ENCODE measurements at places on chromosomes 12 and 14. TPM values are rescaled to one million over a fixed set of nuclear protein-coding genes. Genes with fewer than 3 reads are reported as not detected.

DNA sequence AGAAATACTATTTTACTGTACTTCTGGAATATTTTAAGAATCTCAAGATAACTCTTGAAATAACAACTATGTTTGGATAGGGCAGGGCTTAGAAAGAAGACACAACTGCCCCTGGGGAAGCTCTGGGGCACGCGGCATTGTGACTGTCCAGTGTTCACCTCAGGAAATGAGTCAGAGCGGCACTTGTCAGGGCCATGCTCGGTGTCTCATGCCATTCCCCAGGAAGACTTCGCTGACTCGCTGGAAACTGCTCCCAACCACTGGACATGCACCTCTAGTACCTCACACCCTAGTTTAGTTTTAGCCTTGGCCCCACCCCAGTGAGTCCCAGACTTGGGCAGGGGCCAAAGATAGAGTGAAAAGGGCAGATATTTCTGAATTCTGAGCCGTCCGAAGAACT is 192.0 kb downstream of the TTC7B start:
- H3K4me1 ChIP-seq = peaks cover 49% of the 10 kb centered on the region
- H3K27me3 ChIP-seq = no peaks in the 10 kb centered on the region
- H3K36me3 ChIP-seq = no peaks in the 10 kb centered on the region
- no peak overlapping the region for H3K4me3 ChIP-seq
- peak overlapping the region; percentile 71 for H3K27ac ChIP-seq

DNA sequence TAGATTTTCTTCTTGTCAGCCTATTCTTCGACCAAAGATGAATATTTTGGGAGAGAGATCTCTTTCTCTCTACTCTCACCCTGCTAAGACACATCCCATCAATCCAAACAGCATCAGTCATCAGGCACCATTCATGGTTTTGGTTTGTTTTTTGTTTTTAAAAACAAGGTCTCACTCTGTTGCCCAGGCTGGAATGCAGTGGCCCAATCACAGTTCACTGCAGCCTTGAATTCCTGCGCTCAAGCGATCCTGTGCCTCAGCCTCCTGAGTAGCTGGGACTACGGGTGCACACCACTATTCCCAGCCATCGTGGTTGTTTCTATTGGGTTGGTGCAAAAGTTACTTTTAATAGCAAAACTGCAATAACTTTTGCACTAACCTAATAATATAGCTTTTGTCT is 14.4 kb upstream of the ITPR2 start:
- H3K27ac ChIP-seq = no peak overlapping the region
- peaks cover 6% of the 10 kb centered on the region for H3K4me1 ChIP-seq
- H3K36me3 ChIP-seq = no peaks in the 10 kb centered on the region
- no peaks in the 10 kb centered on the region for H3K27me3 ChIP-seq
- no peak for DNase-seq
- no peak overlapping the region for H3K4me3 ChIP-seq

DNA sequence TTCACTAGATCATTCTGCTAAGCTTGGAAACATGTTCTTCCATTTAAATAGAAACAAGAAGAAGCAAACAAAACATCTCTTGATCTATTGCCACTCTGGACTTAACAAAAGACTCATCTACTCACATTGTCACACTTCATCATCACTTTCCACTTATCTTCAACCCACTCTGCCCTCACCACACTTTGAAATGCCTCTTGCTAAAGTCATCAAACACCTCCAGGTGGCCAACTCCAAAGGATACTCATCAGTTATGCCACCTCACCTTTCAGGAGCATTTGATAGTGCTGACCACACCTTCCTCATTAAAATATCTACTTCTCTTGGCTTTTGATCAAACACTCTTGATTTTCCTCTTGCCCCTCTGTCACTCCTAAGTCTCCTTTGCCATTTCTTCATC is 7.2 kb downstream of the EFCAB11 start:
- no peaks in the 10 kb centered on the region for H3K27me3 ChIP-seq
- H3K4me1 ChIP-seq = no peaks in the 10 kb centered on the region
- H3K27ac ChIP-seq = no peak overlapping the region
- no peak for DNase-seq
- H3K4me3 ChIP-seq = no peak overlapping the region

GRCh38 chr14:86087377-86087776 is 557.4 kb downstream of the FLRT2 start:
- H3K27ac ChIP-seq = no peak overlapping the region
- H3K4me1 ChIP-seq = no peaks in the 10 kb centered on the region
- no peak for DNase-seq
- no peak overlapping the region for H3K4me3 ChIP-seq
- H3K36me3 ChIP-seq = no peaks in the 10 kb centered on the region
- no peaks in the 10 kb centered on the region for H3K27me3 ChIP-seq

DNA sequence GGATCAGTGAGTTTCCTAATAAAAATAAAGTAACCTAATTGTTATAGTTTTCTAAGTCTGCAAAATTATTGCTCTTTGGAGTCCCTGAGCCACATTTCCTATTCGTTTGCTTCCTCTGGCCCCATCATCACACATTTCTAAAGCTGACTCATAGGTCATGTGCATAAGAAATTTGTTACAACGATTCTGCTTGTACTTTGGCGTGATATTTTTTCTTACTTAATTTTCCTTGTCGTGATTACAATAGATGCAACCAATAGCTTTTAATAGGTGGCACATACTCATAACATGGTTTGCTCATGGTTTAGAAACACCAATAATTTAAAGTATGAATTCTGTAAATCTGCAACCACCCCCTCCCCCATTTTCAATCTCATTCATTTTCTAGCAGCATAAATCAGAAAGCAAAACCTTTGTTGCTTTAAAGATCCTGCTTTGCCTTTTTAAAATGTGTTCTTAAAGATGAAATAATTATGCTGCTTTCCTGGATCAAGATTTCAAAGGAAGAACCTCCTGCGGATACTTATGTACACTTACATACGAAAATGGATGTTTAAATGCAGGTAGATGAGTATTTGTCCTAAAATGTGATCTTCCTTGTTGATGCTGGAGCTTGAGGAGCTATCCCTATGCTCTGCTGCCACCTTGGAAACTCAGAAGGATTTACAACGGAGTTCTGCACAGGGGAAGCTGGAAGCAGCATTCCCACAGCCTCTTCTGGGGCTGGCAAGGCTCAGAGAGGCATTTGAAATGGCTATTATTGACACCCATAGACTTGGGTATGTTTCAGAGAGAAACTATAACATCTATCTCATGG is 1.7 kb upstream of the FLRT2 start:
- H3K36me3 ChIP-seq = no peaks in the 10 kb centered on the region
- no peaks in the 10 kb centered on the region for H3K27me3 ChIP-seq
- H3K4me3 ChIP-seq = peak overlapping the region; percentile 63
- peak; percentile 66 for DNase-seq
- H3K4me1 ChIP-seq = no peaks in the 10 kb centered on the region

DNA sequence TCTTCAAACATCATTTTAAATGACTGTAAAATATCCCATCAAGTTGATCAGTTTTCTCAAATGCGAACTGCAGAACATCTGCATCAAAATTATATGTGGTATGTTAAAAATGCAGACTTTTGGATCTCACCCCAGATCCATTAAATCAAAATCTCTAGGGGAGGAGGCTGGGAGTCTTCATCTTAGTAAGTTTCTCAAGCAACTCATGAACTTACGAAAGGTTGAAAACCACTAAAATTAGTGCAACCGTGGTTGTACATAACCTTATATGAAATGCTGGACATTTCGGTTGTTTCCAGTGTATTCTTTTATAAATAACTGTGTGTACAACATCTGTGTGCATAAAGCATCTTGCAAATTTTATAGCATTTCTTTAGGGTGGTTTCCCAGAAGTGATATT is 39.2 kb downstream of the ZFP36L1 start:
- no peaks in the 10 kb centered on the region for H3K36me3 ChIP-seq
- H3K27me3 ChIP-seq = no peaks in the 10 kb centered on the region
- peaks cover 41% of the 10 kb centered on the region for H3K4me1 ChIP-seq
- no peak for DNase-seq
- no peak overlapping the region for H3K4me3 ChIP-seq

- H3K4me1 ChIP-seq = no peaks in the 10 kb centered on the region
- peaks cover 10% of the 10 kb centered on the region for H3K27me3 ChIP-seq
- DNase-seq = no peak
- H3K27ac ChIP-seq = no peak overlapping the region
These were observed 31.8 kb upstream of the GNS start for GRCh38 chr12:64791036-64791435.

DNA sequence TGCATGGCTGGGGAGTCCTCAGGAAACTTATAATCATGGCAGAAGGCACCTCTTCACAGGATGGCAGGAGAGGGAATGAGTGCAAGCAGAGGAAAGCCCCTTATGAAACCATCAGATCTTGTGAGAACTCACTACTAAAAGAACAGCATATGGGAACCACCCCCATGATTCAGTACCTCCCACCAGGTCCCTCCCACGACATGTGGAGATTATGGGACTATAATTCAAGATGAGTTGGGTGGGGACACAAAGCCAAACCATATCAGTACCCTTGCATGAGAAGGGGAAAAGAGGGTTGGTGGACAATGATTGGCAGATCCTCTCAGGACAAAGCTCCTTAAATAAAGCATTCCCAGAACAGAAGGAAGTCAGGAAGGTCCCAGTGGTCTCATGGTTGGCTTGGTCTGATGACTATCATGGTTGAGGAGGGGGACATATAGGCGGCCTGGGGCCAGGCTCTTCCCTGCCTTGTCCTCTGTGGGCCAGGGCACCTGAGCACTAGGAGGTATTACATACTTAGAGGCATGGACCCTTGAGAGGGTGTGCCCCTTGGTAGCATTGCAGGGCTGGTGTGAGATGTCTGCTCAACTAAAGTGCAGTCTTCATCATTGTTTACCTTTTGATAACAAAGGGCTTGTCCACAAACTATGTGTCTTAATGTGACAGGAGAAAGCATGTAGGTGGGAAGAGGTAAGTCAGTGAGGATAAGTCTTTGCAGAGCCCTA is 22.2 kb downstream of the HSD17B6 start:
- H3K4me3 ChIP-seq = no peak overlapping the region
- H3K27ac ChIP-seq = no peak overlapping the region
- peaks cover 9% of the 10 kb centered on the region for H3K36me3 ChIP-seq
- DNase-seq = no peak
- H3K27me3 ChIP-seq = no peaks in the 10 kb centered on the region

GRCh38 chr14:77027538-77028383 is 747 bp downstream of the IRF2BPL start:
- H3K36me3 ChIP-seq = peaks cover 14% of the 10 kb centered on the region
- H3K27me3 ChIP-seq = no peaks in the 10 kb centered on the region
- peak overlapping the region; percentile 85 for H3K4me3 ChIP-seq
- no peaks in the 10 kb centered on the region for H3K4me1 ChIP-seq
- peak overlapping the region; percentile 97 for H3K27ac ChIP-seq

- no peaks in the 10 kb centered on the region for H3K27me3 ChIP-seq
- H3K36me3 ChIP-seq = no peaks in the 10 kb centered on the region
- H3K4me1 ChIP-seq = peaks cover 26% of the 10 kb centered on the region
- H3K4me3 ChIP-seq = no peak overlapping the region
These were observed 83.7 kb downstream of the DPF3 start for GRCh38 chr14:72810201-72810600.

DNA sequence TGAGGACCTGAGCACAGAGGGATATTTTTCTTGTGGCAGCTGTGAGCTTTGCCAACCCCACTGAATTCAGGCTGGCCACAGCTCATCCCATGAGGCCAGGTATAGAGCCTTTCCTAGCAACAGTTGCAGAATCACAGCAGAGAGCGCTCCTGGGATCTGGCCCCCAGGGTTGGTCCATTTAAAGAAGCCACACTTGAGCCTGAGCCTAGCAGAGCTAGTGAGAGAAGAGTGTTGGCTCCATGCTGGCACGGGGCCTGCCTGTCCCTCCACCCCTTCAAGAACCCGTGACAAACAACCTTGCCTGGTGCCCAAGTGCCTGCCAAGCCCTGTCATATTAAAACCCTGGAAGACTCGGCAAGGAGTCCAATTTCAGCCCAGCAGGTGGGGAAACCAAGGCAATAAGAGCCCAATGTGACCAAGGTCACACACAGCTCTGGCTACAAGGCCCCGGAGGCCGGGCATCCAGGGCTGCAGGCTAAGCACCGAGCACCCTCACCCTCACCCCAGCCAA is 91.6 kb downstream of the LRRC74A start:
- H3K4me1 ChIP-seq = peaks cover 70% of the 10 kb centered on the region
- no peaks in the 10 kb centered on the region for H3K27me3 ChIP-seq
- H3K36me3 ChIP-seq = no peaks in the 10 kb centered on the region
- H3K27ac ChIP-seq = peak overlapping the region; percentile 94
- DNase-seq = peak; percentile 88

DNA sequence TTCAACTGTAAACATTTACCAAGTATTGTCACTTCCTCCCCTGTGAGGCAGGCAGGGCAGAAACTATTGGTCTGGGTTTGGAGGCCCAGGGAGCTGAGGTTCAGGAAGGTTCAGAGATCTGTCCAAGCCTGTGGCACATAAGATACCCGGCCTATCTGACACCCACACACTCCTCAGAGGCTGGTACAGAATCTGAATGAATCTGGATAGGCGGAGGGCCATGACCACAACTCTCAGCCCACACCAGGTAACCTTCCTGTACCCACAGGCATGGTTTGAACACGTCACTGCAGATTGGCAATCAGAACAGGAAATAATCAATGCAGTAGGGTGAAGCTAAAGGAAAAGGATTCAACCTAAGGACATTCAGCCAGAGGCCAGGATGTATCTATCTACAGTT is 92.8 kb upstream of the TMCC3 start:
- no peaks in the 10 kb centered on the region for H3K36me3 ChIP-seq
- no peak overlapping the region for H3K27ac ChIP-seq
- DNase-seq = no peak
- H3K4me1 ChIP-seq = no peaks in the 10 kb centered on the region
- no peaks in the 10 kb centered on the region for H3K27me3 ChIP-seq
- H3K4me3 ChIP-seq = no peak overlapping the region

DNA sequence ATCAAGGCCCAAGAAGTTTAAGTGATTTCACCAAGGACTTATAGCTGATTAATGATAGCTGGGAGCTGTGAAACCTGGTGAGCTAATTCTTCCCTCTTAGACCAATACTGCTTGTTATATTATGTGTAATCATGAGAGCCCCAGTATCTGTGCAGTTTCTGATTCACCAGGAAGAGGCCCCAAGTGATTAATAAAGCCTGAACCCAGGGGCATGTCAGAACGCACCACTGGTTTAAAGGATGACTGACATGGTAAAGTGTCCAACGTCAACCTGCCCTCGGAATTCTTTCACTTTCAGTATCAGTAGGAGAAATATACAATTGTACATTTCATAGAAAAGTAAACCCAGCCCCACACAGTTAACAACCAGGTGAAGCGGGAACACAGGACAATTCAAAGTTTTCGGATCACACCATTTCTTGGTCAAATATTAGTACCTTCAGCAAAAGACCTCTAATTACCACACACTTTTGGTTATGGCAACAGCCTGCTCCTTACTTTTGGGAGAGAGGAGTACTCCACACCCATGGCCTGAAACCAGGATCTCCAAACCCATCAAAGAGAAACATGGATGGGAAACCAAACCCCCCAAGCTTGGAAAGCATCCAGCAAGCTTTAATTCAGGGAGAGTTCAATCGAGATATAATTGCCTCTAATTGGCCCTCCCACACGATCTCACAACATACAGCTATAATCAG is 28.5 kb downstream of the TMCC3 start:
- H3K27me3 ChIP-seq = no peaks in the 10 kb centered on the region
- peaks cover 23% of the 10 kb centered on the region for H3K4me1 ChIP-seq
- peak overlapping the region; percentile 25 for H3K4me3 ChIP-seq
- H3K36me3 ChIP-seq = no peaks in the 10 kb centered on the region
- peak overlapping the region; percentile 10 for H3K27ac ChIP-seq

GRCh38 chr12:117514016-117514415 is 152.6 kb upstream of the NOS1 start:
- H3K4me1 ChIP-seq = no peaks in the 10 kb centered on the region
- no peaks in the 10 kb centered on the region for H3K27me3 ChIP-seq

GRCh38 chr14:94267352-94267751 is 25.7 kb downstream of the SERPINA10 start:
- H3K36me3 ChIP-seq = no peaks in the 10 kb centered on the region
- DNase-seq = no peak
- no peaks in the 10 kb centered on the region for H3K4me1 ChIP-seq
- no peak overlapping the region for H3K27ac ChIP-seq

SAMD15 gene
- not detected for polyA plus RNA-seq

SLC5A8 gene
- not detected for polyA plus RNA-seq

RAB2B gene
- 10.8 TPM for polyA plus RNA-seq

CMA1 gene
- 0.52 TPM for polyA plus RNA-seq

TMPRSS12 gene
- not detected for polyA plus RNA-seq

CCDC196 gene
- 1.2 TPM for polyA plus RNA-seq

SYCP3 gene
- polyA plus RNA-seq = not detected

All from sigmoid colon (tissue), 7 donors.